Occipital lobe (tissue), 3 donors: ENCODE measurements at places on chromosomes 7 and 10.
A peak's percentile ranks its signal among the peaks of the same experiment; 100 is the strongest.

- no peak for DNase-seq
These were observed 82.9 kb upstream of the PDCD4 start for GRCh38 chr10:110788620-110789385.

DNA sequence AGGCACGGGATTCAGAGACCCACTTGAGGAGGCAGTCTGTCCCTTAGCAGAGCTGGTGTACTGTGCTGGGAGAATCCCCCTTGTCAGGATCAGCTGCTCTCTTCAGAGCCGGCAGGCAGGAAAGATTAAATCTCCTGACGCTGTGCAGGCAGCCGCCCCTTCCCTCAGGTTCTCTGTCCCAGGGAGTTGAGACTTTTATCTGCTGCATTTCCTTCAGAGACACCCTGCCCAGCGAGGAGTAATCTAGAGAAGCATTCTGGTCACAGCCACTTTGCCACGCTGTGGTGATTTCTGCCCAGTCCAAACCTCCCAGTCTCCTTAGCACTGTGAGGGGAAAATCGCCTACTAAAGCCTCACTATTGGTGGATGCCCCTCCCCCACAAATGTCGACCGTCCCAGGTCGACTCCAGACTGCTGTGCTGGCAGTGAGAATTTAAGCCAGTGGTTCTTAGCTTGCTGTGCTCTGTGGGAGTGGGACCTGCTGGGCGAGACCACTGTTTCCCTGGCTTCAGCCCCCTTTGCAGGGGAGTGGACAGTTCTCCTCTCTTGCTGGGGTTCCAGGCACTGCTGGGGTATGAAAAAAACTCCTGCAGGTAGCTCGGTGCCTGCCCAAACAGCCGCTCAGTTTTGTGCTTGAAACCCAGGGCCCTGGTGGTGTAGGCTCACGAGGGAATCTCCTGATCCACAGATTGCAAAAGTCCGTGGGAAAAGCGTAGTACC is 265.4 kb downstream of the ZWINT start:
- DNase-seq: no peak

- DNase-seq: peak; percentile 47
These were observed 23.4 kb upstream of the MGAM2 start for GRCh38 chr7:142088022-142088714.

- no peak for DNase-seq
These were observed 288.5 kb downstream of the GRID1 start for GRCh38 chr10:86077871-86078638.
